ENCODE measurements at places on chromosomes 7 and 10.

DNA sequence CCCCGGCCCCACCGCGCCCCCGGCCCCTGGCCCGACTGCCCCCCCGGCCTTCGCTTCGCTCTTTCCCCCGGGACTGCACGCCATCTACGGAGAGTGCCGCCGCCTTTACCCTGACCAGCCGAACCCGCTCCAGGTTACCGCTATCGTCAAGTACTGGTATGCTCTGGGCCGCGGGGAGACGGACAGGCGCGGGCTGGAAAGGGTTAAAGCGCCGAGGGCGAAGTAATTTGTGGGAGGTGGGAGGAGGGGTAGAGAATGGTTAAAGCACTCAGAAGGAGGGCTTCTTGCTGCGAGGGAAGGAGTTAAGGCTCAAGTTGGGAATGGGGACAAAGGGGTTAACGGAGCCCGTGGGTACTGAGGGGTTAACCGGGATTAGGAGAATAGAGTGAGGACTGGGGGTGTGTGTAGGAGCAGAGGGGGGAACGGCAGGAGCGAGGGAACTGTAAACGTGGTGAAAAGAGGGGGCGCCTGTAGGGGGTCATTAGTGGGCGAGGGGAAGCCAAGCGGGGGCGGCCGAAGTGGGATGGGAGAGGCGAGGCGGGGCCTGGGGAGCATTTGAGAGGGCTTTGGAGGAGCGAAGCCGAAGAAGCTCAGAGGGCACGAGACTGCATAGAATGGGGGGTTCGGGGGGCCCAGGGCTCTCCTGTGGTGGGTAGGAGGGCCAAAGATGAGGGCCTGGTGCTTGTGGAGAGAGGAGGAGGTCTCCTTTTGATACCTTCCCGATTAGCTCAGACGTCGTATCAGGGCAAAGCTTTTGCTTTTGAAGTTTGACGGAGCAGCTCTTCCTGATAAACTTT, 605 bp downstream of the SUFU start:
- DNase-seq: no peak

GRCh38 chr7:42198974-42199668, 37.9 kb downstream of the GLI3 start:
- no peak for DNase-seq

- no peak for DNase-seq
Observed at GRCh38 chr7:130182990-130183389, 22.2 kb downstream of the TMEM209 start.

DNA sequence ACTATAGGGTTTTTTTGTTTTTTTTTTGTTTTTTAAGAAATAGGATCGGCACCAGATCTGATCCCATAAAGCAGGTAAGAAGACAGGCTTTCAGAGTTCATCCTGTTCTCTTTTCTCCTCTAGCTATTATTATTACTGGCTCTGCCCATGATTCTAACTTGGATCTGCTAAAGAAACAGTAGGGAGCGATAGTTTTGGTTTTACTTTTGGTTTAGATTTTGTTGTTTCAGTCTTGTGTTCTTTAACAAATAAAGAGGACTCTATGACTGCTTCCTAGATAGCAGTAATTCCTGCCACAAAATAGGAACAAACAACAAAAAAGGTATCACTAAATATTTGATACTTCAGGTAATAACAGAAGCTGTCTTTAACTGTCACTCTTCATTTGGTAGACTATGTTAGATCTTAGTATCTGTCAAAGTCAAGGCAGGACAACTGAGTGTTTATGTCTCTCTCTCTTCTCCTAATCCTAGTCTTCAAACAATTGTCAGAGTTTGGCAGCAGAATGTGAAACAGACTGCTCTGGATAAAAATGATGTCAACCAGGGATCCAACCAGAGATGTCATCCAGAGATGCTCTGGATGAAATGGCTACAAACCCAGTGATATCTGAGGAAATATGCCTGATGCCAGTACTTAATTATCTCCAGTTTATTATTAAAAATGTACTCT, 99.8 kb downstream of the KMT2C start:
- DNase-seq: no peak

- no peak for DNase-seq
Observed at GRCh38 chr7:14579971-14580370, 322.6 kb downstream of the DGKB start.

- no peak for DNase-seq
Observed at GRCh38 chr7:831596-832166, 595 bp upstream of the SUN1 start.

DNA sequence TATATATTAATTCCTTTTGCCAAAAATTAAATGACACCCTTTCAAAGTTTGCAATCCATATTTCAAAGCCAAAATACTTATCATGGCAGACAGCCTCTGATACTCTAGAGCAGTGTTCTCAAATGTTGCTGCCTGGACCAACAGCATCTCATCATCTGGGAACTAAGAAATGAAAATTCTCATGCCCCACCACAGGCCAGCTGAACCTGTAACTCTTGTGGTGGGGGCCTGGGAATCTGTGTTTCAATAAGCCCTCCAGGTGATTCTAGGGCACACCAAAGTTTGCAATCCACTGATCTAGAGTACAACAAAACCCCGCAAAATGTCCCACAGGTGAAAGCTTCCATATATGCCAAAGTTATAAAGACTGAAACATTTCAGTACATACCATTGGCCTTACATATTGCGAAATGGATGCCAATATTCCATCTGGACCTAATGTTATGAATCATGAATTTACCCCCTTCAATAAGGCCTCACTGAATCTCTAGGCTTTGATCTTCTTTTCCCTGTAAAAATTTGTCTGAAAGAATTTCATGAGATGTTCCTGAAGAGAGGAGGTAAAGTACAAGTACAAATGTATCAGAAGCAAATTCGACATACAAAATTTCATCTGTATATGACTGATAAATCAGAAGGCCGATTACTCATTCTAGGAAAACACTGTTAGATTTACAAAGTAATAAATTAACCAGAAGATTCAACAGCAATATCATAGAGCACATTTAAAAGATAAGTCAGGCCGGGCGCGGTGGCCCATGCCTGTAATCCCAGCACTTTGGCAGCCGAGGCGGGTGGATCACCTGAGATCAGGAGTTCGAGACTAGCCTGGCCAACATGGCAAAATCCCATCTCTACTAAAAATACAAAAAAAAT, 25.3 kb upstream of the EPC1 start:
- no peak for DNase-seq

DNA sequence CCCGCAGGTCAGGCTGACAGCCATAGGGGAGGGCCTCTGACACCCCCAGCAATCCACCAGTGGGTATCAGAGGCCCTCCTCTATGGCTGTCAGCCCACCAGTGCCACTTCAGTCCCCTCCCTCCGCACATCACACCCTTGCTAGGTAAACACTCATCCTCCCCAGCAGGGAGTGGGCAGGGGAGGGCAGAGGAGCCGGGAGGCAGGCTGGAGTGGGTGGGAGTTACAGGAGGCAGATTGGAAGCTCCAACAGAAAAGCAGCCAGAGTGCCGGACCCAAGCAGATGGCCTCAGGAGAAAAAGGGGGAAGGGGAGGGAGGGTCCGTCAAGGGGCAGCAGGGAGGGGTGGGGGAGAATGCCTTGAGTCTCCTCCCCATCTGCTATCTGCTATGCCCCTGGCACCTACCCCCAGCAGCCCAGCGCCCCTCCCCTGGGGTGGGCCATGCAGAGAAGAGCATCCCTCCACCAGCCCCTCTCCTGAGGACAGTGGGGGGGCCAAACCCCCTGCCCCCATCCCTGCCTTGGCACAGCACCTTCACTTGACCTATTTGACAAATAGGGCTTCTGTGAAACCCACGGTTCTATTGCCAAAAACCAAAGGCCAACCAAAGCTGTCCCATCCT, 2.4 kb downstream of the RASGEF1A start:
- DNase-seq: no peak
